ENCODE measurements at places on chromosomes 2 and 18.

- DNase-seq: no peak
These were observed 590.6 kb upstream of the RAB6C start for GRCh38 chr2:129388870-129389269.

GRCh38 chr2:124658373-124658772 lies 633.3 kb downstream of the CNTNAP5 start:
- DNase-seq: no peak

DNA sequence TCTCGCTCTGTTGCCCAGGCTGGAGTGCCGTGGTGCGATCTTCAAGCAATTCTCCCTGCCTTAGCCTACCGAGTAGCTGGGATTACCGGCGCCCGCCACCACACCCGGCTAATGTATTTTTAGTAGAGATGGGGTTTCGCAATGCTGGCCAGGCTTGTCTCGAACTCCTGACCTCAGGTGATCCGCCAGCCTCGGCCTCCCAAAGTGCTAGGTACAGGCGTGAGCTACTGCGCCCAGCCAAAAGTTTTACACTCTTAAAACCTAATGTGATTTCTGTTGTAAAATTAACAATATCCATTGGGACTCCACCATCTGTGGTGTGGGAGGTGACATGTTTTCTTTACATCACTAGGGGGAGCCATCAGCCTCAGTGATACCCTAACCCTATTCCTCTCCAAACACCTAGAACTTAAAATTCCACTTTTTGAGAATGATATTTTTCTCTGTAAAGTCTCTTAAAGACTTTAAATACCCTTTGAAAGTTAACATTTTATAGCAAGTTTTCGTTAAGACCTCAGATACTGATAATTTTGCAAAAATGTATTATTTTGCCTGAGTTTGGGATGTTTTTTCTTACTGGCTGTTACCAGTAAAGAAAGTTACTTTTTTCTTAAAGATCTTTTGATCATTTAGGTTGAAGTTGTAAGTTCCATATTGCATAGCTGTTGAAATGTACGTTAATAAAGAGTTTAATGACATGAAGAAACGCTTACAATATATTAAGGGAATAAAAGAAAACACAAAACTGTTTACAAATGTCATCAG lies 11.6 kb upstream of the EIF2AK2 start:
- no peak for DNase-seq

DNA sequence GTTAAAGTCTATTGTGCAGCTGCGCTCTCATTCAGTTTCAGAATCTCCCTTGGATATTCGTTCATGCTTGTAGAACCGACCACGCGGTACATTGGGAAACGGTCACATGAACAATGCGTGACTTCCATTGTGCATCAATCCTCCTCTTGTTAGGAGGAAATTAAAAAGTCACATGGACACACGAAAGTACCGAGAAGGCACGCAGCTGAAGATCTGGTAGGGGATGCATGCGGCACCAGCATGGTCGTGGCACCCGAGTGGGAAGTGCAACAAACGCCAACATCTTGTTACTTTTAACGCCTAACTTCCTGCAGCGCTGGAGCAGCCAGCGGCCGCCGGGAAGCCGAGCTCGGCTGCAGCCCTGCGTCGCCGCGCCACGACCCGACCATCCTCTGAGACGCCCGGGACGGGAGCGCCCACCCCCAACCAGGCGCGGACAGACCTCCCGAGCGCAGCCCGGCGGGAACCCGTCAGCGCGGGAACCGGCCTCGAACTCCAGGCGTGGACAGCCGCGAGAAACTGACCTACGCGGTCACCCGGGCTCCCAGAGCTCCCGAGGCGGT lies 412 bp downstream of the OSBPL1A start:
- DNase-seq: peak; percentile 80

DNA sequence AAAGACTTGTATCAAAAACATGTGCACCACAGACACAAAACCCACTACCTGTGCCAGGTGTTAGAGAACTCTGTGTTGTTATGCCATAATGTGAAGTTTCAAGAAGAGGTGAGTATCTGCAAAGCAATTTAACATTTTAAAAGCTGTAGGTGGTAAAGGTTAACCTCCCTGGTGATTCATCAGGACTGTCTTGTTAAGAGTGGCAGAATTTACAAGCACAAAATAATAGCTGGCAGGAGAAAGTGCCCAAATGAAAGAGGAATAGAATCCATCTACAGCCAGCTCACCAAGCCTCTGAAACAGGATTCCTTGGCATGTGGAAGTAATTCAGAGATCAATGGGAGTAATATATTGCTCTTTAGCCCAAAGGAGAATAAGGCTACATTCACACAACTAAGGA lies 230.7 kb downstream of the AFF3 start:
- no peak for DNase-seq

DNA sequence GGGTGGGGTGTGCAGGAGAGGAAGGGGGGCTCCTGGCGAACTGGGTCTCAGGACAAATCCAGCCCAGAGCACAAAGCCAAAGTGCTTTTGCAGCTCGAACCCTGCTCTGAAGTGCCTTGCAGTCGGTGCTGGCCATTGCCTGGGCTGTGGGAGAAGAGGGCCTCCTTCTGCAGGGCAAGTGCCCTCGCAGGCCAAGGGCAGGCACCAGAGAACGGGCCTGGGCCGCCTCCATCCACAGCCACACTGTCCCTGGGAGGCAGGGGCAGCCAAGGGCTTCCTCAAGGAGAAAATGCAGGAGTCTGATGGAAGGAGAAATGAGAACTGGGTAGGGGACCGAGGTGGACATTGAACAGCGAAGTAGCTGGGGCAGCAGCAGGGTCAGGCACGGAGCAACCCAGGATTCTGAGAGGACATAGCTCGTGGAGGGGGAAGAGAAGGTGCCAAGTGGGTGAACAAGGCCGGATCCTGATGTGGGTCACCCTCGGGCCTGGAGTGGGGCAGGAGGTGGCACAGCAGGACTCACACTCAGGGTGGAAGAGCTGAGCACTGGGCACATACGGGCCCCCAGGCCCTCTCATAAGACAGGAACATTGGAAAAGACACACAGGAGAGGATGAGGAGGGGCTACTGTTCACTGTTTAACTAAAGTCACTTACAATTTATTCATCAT lies 312.8 kb upstream of the SALL3 start:
- DNase-seq: no peak

- DNase-seq: no peak
These were observed 36.0 kb downstream of the PPP4R3B start for GRCh38 chr2:55581435-55581834.

DNA sequence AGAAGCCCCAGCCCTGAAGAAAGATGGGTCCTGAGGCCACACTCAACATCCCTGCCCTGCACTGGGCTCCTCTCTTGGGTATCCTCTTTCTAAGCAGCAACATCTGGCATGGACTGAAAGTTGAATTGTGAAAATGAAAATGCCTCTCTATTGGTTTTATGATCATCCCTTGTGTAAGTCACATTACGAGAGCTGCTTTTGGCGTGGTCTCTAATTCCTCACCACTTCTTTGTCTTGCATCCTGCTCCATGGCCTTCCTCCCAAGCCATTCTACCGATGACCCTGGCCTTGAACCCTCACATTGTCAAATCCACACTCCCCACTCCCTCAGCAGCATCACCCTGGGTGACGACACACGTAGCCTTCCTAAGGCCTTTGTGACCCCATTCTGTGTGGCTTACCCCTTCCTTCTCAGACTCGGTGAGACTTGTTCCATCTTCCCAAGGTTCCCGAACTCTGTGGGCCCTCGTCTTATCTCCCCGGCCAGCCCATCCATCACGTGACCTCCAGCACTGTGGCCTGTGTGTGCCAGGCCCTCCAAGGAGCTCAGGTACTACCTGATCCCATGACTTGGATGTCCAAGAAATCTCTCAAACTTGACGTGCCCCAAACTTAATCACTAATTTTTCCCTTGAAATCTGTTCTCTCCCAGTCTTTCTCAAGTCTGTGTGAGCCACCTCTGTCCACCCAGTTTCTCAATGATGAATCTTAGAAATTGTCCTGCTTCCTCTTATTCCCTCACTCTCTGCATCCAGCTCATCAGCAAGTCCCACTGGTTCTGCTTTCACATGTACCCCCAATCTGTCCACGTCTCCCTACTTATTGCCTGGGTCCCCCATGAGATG lies 194.7 kb upstream of the HS6ST1 start:
- DNase-seq: no peak

Measured in suprapubic skin (tissue), 4 donors.